ENCODE measurements at places on chromosomes 16 and 17.

- DNase-seq, result no peak
These were observed 25.9 kb downstream of the AP2B1 start for GRCh38 chr17:35612924-35613521.

DNA sequence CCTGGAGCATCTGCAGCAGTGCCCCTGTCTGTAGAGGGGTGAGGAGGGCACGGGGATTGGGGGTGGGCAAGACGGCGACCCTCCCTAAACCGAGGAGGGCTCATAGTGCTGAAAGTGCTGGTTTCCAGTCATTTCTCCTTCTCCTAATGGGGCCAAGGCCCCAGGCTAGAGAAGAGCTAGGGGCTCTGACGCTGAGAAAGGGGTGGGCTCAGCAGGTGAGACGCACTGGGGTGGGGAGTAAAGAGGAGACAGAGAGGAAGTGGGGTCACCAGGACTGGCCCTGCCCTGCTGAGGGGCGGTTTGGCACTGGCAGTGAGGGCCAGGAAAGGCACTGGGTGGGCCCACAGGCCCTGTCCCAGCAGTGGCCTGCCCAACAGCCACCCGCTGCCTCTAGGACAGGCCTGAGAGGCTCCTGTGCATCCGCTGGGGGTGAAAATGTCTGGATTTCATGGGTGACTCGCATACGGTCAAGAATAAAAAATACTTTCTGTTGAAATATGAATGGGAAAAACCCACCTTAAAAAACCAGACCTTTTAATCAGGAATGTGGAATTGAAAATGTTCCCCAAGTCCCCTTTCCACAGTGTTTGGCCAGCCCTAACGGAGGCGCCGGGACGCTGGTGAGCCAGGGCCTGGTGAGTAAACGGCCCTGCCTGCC, 122.4 kb upstream of the SMURF2 start:
- no peak for DNase-seq

- no peak for DNase-seq
These were observed 116.3 kb downstream of the TANC2 start for GRCh38 chr17:63082273-63082861.

DNA sequence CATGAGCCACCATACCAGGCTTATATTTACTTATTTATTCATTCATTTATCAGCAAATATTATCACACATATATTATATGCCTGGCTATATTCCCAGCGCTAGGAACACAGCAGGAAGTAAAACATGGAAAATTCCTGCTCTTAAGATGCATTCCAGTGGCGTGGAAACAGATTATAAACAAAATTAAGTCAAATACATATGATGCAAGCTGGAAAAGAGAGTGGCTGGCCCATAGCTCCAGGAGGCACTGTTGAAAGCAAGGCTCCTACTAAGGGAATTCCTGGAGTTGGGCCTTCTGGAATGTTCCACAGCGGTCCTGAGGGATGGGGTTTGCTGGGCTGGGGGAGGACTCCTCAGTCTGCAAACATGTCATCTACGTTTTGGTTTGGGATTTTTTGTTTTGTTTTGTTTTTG, 18.4 kb downstream of the ADCY9 start:
- no peak for DNase-seq

DNA sequence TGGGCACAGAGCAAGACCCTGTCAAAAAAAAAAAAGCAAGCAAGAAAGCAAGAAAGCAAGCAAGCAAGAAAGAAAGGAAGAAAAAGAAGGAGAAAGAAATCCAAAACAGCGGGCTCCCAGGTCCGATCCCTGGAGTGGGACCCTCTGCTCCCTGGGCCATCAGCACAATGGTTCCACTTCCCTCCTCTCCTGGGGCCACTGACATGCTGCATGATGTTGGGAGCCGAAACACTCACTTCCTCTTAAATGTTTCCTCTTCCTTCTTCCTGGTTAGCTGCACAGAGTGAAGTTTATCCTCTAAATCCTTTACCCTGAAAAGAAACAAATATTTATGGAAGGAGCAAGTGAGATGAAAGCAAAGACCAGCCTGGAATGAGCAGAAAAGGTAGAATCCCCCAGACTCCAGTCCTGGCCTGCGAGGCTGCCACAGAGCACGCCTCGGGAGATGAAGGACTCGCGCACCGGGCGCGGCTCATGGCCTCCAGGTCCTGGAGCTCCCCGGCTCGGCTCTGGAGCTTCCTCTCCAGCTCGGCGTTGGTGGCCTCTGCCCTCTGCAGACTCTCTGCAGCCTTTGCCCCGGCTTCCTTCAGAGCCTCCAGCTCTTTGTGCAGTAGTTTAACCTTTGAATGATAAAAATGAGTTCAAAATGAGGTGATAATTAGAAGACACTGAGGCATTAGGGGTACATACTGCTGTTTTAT, 19.0 kb downstream of the CCDC57 start:
- no peak for DNase-seq

DNA sequence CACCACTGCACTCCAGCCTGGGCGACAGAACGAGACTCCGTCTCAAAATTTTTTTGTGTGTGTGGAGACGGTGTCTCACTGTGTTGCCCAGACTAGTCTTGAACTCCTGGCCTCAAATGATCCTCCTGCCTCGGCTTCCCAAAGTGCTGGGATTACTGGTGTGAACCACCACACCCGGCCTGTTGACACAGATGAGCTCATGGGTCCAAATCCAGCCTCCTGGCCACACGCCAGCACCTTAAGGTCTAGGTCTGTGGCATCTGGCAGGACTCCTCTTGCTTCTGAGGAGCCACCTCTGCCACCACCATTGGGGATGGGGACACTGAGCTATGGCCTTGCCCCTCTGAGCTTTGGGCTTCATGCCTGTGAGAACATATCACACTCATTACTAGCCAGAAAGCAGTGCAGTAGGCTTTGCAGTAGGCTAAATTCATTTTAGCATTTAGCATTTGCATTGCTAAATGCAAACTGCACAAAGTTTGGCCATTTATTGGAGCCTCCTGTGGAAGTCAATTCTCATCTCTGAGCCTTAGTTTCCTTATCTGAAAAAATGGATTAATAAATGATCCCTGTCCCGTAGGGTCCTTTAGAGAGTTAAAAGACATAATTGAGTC, 5.5 kb upstream of the CDIPT start:
- DNase-seq, result no peak

- no peak for DNase-seq
These were observed 206.8 kb downstream of the PRKCA start for GRCh38 chr17:66508896-66509844.

DNA sequence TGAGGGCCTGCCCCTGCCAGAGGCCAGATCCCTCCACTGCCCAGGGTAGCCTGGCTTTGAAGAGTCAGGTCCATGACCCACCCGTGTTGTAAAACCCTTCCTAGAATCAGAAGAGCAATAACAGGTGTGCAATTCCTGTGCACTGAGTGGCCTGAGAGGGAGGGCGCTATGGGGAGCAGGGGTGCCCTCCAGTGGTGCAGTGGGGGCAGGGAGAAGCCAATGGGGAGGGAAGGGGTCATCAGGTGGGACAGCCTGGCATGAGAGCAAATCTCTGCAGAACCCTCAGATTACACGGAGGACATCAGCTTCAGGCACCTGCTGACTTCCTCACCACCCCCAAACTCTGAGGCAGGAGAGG, 72.9 kb upstream of the ZNF469 start:
- DNase-seq, result no peak

- DNase-seq, result no peak
These were observed 222.5 kb downstream of the C16orf78 start for GRCh38 chr16:49596068-49596467.

DNA sequence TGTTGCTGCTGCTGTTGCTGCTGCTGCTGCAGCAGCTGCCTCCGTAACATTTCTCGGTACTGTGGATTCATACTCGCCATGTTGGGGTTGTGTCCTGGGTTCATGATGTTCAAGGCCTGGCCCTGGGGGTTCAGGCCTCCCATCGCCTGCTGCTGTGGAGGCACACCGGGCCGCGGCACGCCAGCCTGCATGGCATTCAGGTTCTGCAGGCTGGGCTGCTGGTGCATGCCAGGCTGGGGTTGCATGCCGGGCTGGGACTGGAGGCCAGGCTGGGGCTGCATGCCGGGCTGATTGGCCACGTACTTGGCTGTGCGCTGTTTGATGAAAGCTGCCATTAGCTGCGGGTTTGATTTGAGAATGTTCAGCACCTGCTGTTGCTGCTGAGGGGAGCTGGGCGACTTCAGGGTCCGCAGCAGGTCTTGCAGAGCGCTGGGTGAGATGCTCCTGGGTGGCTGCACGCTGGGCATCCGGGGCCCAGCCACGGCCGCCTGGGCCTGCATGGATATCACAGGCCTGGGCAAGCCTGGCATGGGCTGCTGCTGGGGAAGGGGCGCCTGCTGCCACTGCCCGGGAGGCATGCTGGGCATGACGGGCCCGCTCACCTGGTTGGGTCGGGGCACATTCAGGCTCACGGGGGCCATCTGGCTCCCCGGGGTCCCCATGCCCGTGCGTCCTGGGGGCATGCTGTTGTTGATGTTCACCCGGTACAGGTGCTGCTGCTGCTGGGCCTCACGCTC, 11.3 kb upstream of the TRAP1 start:
- no peak for DNase-seq

- DNase-seq, result no peak
These were observed 356.3 kb upstream of the C16orf82 start for GRCh38 chr16:26710450-26710849.

- DNase-seq, result no peak
These were observed 221.6 kb downstream of the FTO start for GRCh38 chr16:53925526-53925925.

DNA sequence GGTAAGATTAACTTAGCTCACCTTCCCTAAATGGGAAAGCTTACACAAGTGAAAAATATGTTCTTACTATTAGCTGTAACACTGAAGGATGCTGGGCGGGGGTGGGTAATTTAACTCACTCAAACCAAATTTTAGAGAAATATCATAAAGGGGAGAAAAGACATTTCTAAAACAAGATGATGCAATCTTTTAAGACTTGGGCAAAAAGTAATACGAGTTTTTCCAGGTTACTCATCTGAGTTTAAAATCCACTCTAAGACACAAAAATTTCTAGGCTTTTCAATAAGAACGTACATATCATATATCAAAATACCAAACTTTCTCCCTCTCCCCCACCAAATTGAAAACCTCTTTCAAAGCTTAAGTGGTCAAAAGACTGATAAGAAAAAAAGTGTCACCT, 228.8 kb downstream of the CEP112 start:
- no peak for DNase-seq

DNA sequence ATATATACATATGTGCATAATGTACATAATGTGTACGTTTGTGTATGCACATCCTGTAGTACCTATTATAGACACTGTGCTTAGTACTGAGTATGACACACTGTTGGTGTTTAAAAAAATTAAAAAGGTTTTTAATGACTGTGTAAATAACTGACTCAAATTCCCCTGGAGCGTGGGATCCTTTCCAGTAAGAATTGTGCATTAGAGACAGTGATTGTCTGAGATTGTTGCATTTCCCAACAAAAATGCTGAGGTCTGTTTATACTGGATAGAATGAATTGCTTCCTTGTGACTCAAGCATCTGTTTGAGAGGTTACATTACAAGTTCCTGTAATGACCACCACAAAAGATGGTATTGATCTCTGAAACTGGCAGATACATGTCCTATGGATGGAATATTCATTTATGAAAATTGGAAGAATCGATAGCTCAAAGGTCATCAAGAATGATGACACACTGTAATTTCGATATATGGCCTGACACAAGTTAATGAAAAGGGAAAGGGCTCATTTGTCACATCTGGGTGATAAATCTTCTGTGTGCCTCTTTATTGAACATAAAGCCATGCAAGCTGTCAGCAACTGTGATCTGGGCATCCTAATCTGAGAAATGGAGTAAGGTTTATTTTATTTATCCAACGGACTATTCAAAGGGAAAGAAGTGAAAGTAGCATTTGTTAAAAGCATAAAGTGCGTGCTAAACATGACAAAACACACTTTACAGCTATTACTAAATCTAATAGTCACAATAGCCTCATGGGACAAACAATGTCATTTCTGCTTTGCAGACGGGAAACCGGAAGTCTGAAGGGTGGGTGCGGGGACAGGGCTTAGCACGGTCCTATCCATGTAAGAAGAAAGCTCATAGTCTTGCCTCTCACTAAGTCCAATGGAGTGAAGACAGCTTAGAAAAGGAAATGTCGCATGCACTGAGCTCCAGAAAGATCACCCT, 228.8 kb downstream of the CDH11 start:
- no peak for DNase-seq

DNA sequence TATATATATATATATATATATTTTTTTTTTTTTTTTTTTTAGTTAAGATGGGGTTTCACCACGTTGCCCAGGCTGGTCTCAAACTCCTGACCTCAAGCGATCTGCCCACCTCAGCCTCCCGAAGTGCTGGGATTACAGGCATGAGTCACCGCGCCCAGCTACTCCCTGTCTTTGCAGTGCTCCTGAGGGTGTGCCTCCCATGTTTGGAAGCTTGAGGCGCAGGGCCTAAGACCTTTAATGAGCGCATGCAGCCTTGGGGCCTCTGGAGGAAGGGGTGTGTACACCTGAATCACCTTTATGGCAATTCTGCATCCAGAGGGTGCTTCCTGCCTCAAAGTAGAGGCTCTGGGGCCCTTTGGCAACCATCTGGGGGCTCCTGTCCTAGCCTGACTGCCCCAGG, 219.4 kb upstream of the CIBAR2 start:
- DNase-seq, result no peak

DNA sequence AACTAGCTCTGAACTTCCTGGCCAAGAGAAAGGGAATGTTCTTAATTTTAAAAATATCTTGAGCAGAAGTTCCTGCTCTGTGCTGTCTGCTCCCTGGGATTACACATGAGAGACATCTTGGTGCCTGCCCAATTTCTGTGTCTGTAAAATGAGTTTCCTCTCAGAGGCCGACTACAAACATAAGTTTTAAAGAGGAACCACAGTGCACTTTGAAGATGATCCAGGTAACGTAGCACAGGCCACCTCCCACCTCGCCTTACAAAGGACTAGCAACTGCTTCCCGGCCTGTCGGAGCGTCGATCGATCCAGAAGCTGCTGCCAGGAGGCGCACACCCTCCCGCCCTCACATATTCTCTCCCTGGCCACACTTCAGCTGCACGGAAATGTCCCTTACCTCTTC, 55.0 kb upstream of the ATP2A3 start:
- DNase-seq, result no peak

GRCh38 chr16:82682767-82683166, 56.0 kb downstream of the CDH13 start:
- DNase-seq, result no peak

Measured in substantia nigra (tissue), 51 donors.